IMR-90 (cell line): ENCODE measurements at places on chromosomes 5 and 9.

DNA sequence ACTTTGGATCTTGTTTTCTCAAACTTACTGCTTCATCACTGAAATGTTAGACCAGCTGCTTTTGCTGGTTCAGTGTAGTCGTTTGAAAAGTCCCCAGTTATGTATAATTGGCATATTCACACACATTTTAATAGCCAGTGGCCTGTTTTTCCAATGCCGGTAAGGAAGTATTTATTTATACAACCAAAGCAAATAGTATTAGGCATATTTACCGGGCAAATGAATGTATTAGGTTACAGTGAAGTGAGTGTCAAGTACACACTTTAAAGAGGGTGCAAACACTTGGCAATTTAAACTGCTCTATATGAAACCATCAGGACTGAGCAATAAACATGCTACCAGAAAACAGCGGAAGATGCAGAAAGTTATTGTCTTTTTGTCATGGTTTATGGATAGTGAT, 242.9 kb downstream of the MCTP1 start:
- DNase-seq = no peak

DNA sequence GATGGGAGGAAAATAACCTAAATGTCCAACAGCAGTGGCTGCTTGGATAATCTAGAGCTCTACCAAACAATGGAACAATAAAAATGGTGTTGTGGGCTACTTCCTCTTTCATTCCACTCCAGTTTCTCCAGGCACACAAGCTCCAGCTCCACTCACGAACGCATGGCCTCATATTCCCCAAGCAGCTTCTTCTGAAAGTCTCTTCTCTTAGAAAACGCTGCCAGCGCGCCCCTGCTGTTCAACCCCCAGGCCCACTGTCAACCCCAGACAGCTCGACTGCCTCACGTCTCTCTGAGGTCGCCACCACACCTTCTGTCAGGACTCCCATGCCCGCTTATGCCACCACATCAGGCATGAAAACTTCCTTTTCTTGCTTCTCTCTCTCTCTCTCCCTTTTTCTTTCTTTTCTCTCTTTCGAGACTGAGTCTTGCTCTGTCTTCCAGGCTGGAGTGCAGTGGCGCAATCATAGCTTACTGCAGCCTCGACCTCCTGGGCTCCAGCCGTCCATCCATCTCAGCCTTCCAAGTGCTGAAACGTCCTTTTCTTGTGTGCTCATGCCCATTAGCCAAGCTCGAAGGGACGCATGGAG, 16.2 kb downstream of the OR2V2 start:
- no peak for DNase-seq

DNA sequence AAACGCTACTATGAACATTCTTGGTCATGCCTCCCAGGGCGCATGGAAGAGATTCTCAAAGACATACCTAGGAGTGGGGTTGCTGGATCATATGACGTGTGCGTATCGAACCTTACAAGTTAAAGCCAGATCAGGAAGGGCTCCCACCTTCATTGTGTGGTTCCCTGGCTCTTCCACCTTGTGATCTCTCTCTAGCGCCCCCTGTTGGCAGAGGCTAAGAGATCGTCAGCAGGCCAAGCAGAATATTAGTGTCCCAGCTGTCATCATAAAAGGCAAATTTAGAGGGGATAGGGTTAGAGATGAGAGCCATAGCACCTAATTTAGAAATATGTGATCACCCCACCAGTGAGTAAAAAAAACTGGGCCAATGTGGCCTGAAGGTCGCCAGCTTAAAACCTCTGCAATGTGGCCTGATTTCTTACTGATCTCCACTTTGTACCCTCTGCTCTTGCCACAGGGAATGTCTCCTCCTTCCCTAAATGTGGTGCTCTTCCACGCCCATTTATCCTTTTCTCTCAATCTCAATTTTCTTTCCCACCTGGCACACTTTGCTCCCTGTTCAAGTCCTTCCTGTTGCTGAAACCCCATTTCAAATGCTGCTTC, 91.7 kb upstream of the SHB start:
- peak; percentile 51 for DNase-seq

DNA sequence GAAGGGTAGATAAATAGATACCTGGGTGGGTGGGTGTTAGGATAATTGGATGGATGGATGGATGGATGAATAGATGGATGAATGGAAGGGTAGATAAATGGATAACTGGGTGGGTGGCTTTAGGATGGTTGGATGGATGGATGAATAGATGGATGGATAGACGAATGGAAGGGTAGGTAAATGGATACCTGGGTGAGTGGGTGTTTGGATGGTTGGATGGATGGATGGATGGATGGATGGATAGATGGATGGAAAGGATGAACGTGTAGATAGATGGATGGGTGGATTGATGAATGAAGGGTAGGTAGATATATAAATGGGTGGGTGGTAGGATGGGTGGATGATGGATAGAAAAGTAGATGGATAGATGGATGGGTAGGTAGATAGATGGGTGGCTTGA, 59.8 kb upstream of the RXRA start:
- no peak for DNase-seq

- DNase-seq = no peak
Observed at GRCh38 chr5:54224103-54224826, 86.1 kb downstream of the ARL15 start.

DNA sequence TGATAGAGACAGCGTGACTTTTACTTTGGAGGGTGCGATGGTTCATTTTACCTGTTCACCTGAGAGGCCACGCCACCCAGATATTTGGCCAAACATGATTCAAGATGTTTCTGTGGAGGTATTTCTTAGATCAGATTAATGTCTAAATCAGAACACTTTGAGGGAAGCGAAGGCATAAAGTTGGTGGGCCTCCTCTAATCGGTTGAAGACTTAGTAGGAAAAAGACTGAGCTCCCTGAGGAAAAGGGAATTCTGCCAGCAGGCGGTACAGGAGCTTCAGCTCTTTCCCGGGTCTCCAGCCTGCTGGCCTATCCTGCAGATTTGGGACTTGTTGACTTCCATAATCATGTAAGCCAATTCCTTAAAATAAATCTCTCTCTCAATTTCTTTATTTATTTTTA, 7.0 kb upstream of the LAMC3 start:
- DNase-seq = no peak

GRCh38 chr5:119287547-119288111, 68.2 kb upstream of the TNFAIP8 start:
- DNase-seq = peak; percentile 32

GRCh38 chr5:7394889-7395431, 978 bp upstream of the ADCY2 start:
- no peak for DNase-seq

DNA sequence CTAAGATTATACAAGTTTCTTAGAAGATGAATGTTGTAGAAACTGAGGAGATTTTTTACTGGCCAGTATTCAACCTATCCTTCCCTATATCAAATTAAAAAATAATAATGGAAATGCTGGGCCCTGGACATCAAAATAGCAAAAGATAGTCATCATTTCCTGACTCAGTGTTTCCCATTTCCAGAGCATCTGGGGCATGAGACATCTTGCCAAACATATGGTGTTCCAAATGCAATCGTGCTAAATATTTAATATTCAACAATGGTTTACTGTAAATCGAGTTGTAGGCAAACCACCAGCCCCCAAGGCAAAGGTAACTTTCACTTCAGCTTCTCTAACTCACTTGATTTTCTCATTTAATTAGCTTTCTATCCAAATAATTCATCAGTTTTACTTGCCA, 152.9 kb downstream of the FRMD3 start:
- no peak for DNase-seq

DNA sequence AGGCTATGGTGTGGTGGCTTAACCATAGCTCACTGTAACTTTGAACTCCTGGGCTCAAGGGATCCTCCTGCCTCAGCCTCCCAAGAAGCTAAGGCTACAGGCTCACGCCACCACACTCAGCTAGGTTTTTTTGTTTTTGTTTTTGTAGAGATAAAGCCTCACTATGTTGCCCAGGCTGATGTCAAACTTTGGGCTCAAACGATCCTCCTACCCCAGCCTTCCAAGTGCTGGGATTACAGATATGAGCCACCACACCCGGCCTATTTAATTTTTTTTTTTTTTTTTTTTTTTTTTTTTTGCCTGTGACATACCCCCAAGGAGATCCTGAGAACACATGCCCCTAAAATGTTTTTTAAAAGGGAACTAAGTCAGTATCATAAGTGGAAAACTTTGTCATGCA, 10.4 kb downstream of the FUBP3 start:
- no peak for DNase-seq

DNA sequence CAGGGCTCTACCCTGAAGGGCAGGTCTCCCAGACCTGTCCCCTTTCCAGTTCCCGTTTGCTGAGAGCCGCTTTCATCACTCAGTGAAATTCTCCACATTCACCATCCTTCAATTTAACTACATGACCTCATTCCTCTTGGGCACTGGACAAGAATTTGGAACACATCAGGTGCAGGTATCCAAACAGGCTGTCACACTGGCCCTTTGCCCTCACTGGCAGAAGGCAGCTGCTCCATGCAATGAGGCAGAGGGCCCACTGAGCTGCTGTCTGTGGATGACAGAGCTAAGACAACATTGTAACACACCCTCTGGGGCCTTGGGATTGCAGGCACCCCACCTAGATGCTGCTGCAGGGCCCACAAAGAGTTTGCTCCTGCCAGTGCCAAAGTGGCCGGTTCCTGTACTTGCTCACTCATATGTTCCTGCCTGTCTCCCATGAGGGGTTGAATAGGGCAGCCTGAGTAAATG, 55.1 kb downstream of the ACTL7B start:
- DNase-seq = no peak

- no peak for DNase-seq
Observed at GRCh38 chr5:4313138-4313537, 717.5 kb downstream of the IRX1 start.

GRCh38 chr5:146565764-146566367, 49.9 kb upstream of the GPR151 start:
- peak; percentile 52 for DNase-seq

GRCh38 chr5:175805256-175806011, 65.9 kb upstream of the CPLX2 start:
- DNase-seq = no peak

DNA sequence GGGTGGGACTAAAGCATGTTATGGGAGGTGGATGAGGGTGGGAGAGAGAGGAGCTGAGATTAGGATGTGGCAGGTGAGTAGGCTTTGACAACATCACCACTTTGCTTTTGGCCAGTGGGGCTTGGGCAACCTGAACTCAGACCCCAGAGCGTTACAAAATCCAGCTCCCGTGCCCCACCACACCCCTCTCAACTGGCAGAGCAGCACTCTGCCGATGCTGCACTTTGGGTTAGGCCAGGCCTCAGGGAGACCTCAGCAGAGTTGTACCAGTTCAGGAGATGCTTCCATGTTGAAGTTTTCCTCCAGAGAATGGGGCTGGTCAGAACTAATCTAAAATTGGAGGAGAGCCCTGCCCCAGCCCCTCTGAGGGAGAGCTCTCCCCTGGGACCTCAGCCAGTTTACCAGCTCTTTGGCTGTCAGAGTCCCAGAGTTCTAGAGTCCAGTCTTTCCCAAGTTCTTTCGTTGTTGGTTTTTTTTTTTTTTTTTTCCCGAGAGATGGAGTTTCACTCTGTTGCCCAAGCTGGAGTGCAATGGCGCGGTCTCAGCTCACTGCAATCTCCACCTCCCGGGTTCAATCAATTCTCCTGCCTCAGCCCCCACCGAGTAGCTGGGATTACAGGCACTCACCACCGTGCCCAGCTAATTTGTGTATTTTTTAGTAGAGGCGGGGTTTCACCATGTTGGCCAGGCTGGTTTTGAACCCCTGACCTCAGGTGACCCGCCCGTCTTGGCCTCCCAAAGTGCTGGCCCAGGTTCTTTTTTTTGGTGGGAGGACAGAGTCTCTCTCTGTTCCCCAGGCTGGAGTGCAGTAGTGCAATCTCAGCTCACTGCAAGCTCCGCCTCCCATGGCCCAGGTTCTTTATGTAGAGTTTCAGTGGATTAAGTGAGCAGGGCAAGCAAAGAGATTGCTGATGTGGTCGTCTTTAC, 17.8 kb downstream of the NUDT2 start:
- no peak for DNase-seq

- DNase-seq = no peak
Observed at GRCh38 chr5:68011259-68011760, 204.2 kb upstream of the PIK3R1 start.

DNA sequence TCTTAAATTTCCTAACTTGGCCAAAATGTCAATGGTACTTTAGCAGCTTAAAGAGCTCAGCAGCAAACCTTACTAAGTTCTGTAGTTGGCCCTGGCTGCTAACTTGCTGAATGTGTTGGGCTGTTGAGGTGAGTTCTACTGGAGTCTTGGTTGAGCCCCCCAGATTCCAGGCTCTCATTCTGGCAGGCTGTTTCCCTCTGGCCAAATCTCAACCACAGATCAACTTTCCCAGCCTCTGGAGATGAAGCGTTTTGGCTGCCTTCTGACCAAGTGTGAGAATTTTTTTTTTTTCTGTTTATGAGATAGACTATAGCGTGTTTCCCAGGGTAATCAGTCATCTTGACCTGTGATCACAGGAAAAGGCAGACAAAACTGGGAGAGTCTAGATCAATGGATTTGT, 343.7 kb downstream of the EBF1 start:
- DNase-seq = no peak

DNA sequence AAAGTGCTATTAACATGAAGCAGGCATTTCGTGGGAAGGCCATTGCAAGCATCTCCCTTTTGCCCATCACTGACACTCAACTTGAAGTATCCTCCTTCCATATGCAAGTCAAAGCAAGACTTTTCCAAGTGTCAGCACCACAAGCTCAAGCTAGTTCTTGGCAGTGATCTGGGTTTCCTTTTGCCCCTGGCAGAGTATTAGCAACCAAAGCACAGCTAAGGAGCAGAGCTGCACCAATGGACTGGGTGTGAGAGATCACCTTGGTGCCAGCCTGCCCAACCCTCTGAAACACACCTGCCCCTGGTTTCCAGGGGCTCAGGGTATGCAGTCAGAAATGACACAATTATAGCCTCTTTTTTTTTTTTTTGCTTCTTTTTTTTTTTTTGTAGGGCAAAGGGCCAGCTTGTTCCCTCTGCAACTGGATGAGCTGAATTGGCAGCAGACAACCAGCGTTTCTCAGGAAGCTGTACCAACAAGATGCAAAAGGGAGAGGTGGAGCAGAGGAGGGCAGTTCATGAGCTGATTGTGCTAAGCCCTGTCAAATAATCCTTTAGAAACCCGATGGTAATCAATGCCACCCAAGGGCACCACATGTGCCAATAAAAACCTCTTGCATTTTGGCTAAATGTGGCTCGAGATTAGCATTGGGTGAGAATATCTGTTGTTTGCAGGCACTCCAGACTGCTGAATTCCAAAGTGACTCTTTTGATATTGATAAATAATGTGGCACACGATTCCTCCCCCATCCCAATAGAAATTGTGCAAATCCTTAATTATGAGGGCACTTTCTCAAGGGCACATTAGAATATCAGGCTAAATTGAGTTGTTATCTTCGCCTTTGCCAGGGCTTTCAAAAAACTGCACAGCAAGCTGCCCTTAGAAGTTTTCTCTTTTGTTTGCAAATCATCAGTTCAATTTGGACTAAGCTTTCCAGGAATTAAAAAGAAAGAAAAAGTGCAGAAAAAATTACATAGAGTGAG, 192.4 kb downstream of the GAS1 start:
- DNase-seq = no peak

DNA sequence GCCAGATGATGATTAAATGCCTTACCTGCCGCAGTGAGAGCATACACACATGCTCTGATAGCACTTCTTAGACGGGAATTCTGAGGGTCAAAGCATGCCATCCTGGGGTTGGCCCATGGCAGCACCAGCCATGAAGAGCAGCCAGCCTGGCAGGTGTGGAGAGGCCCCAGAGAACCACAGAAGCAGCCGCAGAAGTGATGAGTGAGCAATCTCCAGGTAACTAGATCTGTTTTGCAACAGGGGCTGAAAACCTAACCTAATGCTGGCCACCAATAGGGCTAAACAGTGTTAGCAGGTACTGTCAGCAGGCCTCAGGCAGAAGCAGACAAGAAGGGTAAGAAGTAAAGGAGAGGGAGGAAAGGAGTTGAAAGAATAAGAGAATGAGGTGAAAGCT, 33.5 kb upstream of the HOMER1 start:
- no peak for DNase-seq
